Right lobe of liver (tissue), 6 donors: ENCODE measurements at places on chromosomes 7 and 10. TPM values are rescaled to one million over a fixed set of nuclear protein-coding genes. Genes with fewer than 3 reads are reported as not detected.
A peak's percentile ranks its signal among the peaks of the same experiment; 100 is the strongest.

- H3K27ac ChIP-seq, result no peak overlapping the region
- H3K4me1 ChIP-seq, result no peaks in the 10 kb centered on the region
- H3K36me3 ChIP-seq, result peaks cover 10% of the 10 kb centered on the region
- no peak overlapping the region for H3K4me3 ChIP-seq
- no peak for DNase-seq
- H3K27me3 ChIP-seq, result no peaks in the 10 kb centered on the region
These were observed 5.7 kb upstream of the ZC3HAV1L start for GRCh38 chr7:139041378-139042085.

GRCh38 chr10:29254123-29255046 is 34.5 kb upstream of the LYZL1 start:
- DNase-seq, result no peak
- no peak overlapping the region for H3K4me3 ChIP-seq
- no peaks in the 10 kb centered on the region for H3K4me1 ChIP-seq
- H3K27me3 ChIP-seq, result no peaks in the 10 kb centered on the region
- no peak overlapping the region for H3K27ac ChIP-seq

The ADCYAP1R1 gene
- 0.05 TPM for total RNA-seq

The SLC16A9 gene
- total RNA-seq, result 1.1 TPM

The NEUROG3 gene
- total RNA-seq, result not detected

DNA sequence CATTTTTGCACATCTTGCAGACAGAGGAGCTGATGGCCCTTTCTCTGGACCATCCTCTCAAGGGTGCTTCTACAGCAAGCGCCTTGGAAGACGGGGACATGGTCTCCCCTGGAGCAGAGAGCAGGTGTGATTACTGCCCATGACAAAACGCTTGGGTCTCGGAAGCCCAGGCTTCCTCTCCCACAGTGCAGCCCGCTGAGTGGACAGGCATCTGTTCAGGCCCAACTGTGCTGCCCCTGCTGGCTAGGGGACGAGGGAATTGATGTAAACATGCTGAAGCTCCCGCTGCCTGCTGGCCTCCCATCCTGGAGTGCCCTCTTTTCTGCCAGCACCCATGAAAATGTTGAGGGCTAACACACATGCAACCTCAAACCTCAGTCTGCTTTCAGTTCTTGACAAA is 14.3 kb downstream of the IL15RA start:
- no peaks in the 10 kb centered on the region for H3K27me3 ChIP-seq
- H3K4me3 ChIP-seq, result no peak overlapping the region
- DNase-seq, result no peak

- H3K36me3 ChIP-seq, result no peaks in the 10 kb centered on the region
- no peak overlapping the region for H3K27ac ChIP-seq
- no peaks in the 10 kb centered on the region for H3K27me3 ChIP-seq
- no peak overlapping the region for H3K4me3 ChIP-seq
- H3K4me1 ChIP-seq, result no peaks in the 10 kb centered on the region
- DNase-seq, result peak; percentile 57
These were observed 46.6 kb downstream of the PWWP2B start for GRCh38 chr10:132443605-132443982.

DNA sequence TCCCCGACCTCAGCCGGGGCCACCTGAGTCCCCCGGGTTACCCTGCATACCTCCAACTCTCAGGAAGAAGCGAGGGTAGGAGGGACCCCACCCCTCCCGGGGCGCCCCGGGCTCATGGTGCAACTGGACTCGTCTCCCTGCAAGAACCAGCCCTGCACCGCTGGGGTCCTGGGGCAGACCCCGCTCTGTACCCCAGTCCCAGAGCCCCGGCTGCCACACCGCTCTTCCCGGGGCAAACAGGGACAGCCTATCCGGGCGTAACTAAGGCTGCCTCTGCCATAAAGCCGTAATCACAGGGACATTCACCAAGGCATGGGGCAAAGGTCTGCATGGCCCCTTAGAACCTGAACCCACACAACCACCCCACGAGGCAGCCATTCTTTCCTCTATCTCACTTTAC is 6.7 kb upstream of the MAFK start:
- no peak overlapping the region for H3K27ac ChIP-seq
- H3K27me3 ChIP-seq, result no peaks in the 10 kb centered on the region
- DNase-seq, result no peak

The PLAU gene
- 1.1 TPM for total RNA-seq

The PLPP4 gene
- 0.81 TPM for total RNA-seq

The NUTM2A gene
- 1.5 TPM for total RNA-seq

- no peak overlapping the region for H3K4me3 ChIP-seq
- DNase-seq, result no peak
- H3K27me3 ChIP-seq, result no peaks in the 10 kb centered on the region
These were observed 4.4 kb upstream of the C10orf90 start for GRCh38 chr10:126674741-126675515.

DNA sequence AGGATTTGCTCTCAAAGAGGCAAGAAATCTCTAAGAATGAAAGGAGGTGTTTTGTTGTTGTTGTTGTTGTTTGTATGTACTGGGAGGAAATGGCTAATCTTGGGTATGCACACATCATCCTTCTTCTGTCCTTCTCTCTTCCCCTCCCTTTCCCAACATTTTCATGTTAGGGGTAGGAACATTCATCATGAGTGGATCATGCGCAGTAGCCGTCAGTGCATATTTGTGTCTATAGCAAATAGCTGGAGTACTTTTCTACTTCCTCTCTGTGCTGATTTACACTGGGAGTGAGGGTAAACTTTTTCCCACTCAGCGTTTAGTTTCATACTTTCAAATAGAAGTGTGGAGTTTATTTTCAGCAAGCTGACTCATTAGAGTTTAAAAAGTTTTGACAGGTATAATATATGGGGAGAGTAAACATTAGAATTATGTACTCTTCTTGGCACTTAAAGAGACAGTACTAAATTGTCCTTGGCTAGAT is 80.5 kb upstream of the PRKG1 start:
- H3K27me3 ChIP-seq, result no peaks in the 10 kb centered on the region
- no peaks in the 10 kb centered on the region for H3K4me1 ChIP-seq
- H3K36me3 ChIP-seq, result no peaks in the 10 kb centered on the region
- peak overlapping the region; percentile 5 for H3K27ac ChIP-seq
- no peak overlapping the region for H3K4me3 ChIP-seq
- DNase-seq, result no peak

DNA sequence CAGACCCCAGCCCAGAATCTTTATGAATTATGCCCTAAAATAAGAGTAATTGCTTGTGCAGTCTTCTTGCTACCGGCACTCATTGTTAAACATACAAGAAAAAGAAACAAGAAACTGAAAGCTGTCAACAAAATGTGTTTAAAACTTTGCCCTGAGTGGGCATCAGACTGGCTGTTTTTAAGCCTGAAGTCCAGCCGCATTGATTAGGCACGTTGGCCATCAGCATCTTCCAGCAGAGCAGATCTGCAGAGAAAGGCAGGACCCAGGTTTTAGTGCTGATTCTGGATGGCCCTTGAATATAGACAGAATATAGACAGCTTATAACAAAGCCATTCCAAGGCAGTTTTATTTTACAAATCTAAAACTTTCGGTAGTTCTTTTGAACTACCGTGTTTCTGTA is 102.8 kb downstream of the POLL start:
- H3K27ac ChIP-seq, result no peak overlapping the region
- H3K4me1 ChIP-seq, result peaks cover 16% of the 10 kb centered on the region
- H3K27me3 ChIP-seq, result no peaks in the 10 kb centered on the region

- DNase-seq, result no peak
- H3K27ac ChIP-seq, result no peak overlapping the region
- H3K4me1 ChIP-seq, result no peaks in the 10 kb centered on the region
- H3K27me3 ChIP-seq, result no peaks in the 10 kb centered on the region
These were observed 463.6 kb upstream of the DPP6 start for GRCh38 chr7:153588586-153588985.

GRCh38 chr7:138875794-138876193 is 77.8 kb upstream of the ATP6V0A4 start:
- no peaks in the 10 kb centered on the region for H3K27me3 ChIP-seq
- H3K36me3 ChIP-seq, result no peaks in the 10 kb centered on the region
- no peak overlapping the region for H3K27ac ChIP-seq
- DNase-seq, result no peak
- no peaks in the 10 kb centered on the region for H3K4me1 ChIP-seq

The CXCL12 gene
- total RNA-seq, result 116 TPM

- peak overlapping the region; percentile 97 for H3K4me3 ChIP-seq
- H3K27me3 ChIP-seq, result no peaks in the 10 kb centered on the region
- peak overlapping the region; percentile 94 for H3K27ac ChIP-seq
- peak; percentile 69 for DNase-seq
These were observed 1.3 kb downstream of the EIF4EBP2 start for GRCh38 chr10:70405037-70405824.

DNA sequence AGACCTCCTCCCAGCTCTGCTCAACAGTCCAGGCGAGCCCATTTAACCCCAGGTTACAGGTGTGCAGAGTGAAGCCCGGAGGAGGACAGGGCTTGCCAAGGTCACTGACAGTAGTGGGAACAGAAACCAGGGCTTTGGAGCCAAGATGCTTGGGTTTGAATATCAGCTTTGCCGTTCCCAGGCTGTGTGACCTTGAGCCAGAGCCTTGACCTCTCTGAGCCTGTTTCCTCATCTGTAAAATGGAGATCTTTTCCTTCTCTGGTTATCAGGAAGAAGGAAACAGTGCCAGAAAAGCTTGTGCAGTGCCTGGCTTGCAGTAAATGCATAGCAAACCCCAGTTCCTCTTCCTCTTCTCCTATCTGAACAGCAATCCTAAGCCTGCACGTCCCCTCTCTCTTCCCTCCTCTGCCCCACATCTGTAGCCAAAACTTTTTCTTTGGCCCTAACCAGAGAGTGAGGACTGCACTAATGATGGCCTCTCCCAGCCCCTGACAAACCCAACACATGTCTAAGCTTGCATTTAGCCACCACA is 21.4 kb upstream of the MLXIPL start:
- no peaks in the 10 kb centered on the region for H3K27me3 ChIP-seq
- no peaks in the 10 kb centered on the region for H3K4me1 ChIP-seq
- H3K36me3 ChIP-seq, result no peaks in the 10 kb centered on the region
- no peak for DNase-seq
- no peak overlapping the region for H3K27ac ChIP-seq
- H3K4me3 ChIP-seq, result no peak overlapping the region

- H3K27me3 ChIP-seq, result no peaks in the 10 kb centered on the region
- H3K27ac ChIP-seq, result no peak overlapping the region
- H3K4me1 ChIP-seq, result no peaks in the 10 kb centered on the region
- DNase-seq, result no peak
- H3K36me3 ChIP-seq, result no peaks in the 10 kb centered on the region
- H3K4me3 ChIP-seq, result no peak overlapping the region
These were observed 404.3 kb upstream of the LRRTM3 start for GRCh38 chr10:66521506-66521905.

GRCh38 chr7:106019470-106019820 is 56.4 kb downstream of the CDHR3 start:
- no peak overlapping the region for H3K27ac ChIP-seq
- H3K36me3 ChIP-seq, result no peaks in the 10 kb centered on the region
- H3K27me3 ChIP-seq, result no peaks in the 10 kb centered on the region
- DNase-seq, result no peak
- no peaks in the 10 kb centered on the region for H3K4me1 ChIP-seq
- H3K4me3 ChIP-seq, result no peak overlapping the region

GRCh38 chr7:16755397-16755796 is 1.8 kb downstream of the TSPAN13 start:
- no peak overlapping the region for H3K4me3 ChIP-seq
- no peaks in the 10 kb centered on the region for H3K36me3 ChIP-seq
- H3K4me1 ChIP-seq, result no peaks in the 10 kb centered on the region
- H3K27ac ChIP-seq, result no peak overlapping the region
- no peak for DNase-seq

The UNCX gene
- total RNA-seq, result not detected

The GNG11 gene
- 3.6 TPM for total RNA-seq

DNA sequence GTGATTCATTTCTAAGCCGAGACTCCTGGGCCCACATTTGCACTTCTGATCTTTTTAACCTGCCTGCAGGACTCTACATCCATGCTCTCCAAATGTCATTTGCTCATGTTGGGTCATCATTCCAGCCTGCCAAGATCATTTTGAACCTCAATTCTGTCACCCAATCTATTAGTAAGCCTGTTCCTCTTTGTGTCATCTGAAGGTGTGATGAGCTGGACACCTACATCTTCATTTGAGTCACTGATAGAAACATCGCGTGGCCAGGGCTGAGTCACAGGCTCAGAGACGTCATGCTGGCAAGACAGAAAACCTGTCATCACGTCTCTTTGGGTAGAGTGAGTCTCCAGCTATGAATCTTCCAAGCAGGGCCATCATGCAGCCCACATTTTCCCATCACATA is 65.3 kb upstream of the SLF2 start:
- no peak overlapping the region for H3K4me3 ChIP-seq
- no peaks in the 10 kb centered on the region for H3K27me3 ChIP-seq
- H3K36me3 ChIP-seq, result no peaks in the 10 kb centered on the region

The CNNM2 gene
- 5.2 TPM for total RNA-seq

DNA sequence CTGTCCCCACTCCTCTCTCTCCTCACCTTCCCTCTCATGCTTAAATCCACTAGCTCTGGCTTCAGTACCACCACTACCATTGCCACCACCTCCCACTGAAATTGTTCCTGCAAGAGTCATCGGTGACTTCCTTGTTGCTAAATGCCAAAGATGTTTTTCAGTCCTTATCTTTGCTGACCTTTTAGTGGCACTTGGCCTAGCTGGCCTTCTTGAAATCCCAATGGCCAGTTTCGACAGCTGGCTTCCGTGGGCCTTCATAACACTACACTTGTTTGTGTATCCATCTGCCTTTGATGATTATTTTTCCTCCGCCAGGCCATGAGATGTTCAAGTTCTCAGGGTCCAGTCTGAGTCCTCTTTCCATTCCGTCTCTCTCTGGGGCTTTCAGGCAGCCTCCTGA is 118.2 kb upstream of the NANOS1 start:
- H3K27ac ChIP-seq, result no peak overlapping the region
- H3K27me3 ChIP-seq, result no peaks in the 10 kb centered on the region

The SPAM1 gene
- not detected for total RNA-seq

- no peak overlapping the region for H3K27ac ChIP-seq
- DNase-seq, result no peak
- no peaks in the 10 kb centered on the region for H3K36me3 ChIP-seq
- no peaks in the 10 kb centered on the region for H3K4me1 ChIP-seq
- H3K4me3 ChIP-seq, result no peak overlapping the region
These were observed 68.5 kb upstream of the BMPER start for GRCh38 chr7:33836797-33837355.

The AKR1C2 gene
- 2,018 TPM for total RNA-seq

DNA sequence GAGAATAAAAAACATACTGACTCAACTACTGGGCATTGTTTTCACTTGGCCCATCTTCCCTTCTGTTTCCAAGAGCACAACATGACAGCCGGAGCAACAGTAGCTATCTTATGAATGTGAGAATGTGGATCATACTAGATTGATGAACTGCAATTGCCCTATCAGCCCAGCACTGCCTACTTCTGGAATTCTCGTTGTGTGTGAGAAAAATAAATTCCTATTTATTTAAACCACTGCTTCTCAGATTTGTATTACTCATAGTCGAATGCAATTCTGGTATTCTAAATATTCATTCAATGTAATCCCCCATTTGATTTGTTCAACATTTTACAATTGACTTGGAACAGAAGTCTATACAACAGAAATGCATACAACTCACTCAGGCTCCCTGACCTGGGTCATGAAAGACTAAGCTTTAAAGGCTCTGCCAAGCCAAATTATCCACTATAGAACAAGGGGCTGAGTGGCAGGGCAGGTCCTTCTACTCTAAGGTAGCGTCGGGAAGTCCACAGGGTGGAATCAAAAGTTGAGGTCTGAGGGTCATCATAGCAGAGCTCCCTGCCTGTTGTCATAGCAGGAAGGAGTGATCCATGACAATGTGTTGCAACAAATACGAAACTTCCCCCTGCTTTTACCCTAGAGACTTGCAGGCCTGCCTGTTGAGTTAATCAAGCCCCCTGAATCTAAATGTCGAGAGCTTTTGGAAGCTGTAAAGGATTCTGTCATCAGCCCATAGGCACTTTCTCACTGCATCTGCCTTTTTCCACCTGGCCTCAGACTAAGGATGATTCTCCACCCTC is 12.4 kb upstream of the JAZF1 start:
- H3K27ac ChIP-seq, result no peak overlapping the region
- no peak overlapping the region for H3K4me3 ChIP-seq
- DNase-seq, result no peak
- no peaks in the 10 kb centered on the region for H3K27me3 ChIP-seq
- H3K4me1 ChIP-seq, result no peaks in the 10 kb centered on the region
- no peaks in the 10 kb centered on the region for H3K36me3 ChIP-seq

The TYW1 gene
- 9.9 TPM for total RNA-seq
